NCI-H187 (cell line): ENCODE measurements at places on chromosomes 4 and X.

DNA sequence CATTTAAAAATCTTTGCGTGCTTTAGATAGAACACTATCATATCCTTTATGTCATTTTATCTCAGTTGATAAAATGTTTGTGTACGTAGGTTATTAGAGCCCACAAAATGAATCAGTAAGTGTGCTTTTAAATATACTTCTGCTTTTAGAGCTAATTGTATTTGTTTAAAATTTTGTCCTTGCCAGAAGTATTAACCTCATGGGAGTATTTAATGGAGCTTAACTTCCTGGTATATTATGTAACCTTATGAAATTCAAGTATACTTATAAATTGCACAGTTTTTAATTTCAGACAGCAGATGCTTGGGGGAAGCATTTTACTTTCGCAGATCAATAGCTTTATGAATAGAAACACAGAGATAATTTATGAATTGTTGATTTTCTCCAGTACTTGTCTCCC, 90.2 kb downstream of the DIPK2B start:
- no peak for DNase-seq

GRCh38 chr4:84258905-84259830, 239.9 kb downstream of the NKX6-1 start:
- no peak for DNase-seq

GRCh38 chr4:172619218-172619617, 549.4 kb upstream of the GALNT7 start:
- no peak for DNase-seq

DNA sequence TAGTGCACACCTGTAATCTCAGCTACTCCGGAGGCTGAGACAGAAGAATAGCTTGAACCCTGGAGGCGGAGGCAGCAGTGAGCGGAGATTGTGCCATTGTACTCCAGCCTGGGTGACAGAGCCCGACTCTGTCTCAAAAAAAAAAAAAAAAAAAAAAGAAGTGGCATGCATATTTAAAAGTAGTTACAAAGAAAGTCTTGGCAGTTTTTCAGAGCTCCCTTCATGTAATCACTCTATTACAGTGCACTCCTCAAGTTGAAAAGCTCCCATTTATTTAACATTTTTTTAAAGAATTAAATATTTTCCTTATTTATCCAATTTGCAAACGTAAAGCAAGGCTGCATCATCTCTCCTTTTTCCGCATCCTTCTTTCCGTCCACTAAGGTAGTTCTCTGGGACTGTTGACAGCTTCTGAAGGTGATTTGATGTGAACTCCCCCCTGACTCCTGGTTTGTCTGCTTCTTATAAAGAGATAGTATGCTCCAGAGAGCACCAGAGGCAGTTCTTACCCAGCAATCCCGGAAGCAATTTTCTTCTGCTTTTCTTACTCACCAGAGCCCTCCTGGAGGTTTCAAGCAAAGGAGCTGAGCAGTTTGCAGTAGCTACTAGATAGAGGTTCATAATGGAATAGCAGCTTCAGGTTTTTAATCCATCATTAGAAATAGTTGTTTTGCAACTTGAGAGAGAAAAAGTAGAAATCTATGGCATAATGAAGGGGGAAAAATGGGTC, 151.0 kb downstream of the PALLD start:
- DNase-seq, result no peak

GRCh38 chr4:118338981-118339765, 13.6 kb downstream of the PRSS12 start:
- no peak for DNase-seq

DNA sequence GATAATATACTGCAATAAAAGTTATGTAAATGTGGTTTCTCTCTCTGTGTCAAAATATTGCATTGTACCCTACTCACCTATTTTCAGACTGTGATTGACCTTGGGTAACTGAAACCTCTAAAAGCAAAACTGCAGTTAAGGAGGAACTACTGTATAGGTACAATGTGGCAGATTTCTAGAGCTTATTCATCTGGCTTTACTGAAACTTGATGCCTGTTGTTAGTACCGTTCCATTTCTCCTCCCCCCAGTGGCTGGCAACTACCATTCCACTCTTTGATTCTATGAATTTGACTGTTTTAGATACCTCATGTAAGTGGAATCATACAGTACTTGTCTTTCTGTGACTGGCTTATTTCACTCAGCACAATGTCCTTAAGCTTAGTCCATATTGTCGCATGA, 61.9 kb downstream of the HOPX start:
- DNase-seq, result no peak

GRCh38 chr4:54254116-54254914, 25.2 kb downstream of the PDGFRA start:
- no peak for DNase-seq

- no peak for DNase-seq
Measured at GRCh38 chrX:47586043-47586787, 4.0 kb downstream of the TIMP1 start.

- DNase-seq, result no peak
Measured at GRCh38 chr4:165986956-165987698, 114.1 kb downstream of the TLL1 start.

DNA sequence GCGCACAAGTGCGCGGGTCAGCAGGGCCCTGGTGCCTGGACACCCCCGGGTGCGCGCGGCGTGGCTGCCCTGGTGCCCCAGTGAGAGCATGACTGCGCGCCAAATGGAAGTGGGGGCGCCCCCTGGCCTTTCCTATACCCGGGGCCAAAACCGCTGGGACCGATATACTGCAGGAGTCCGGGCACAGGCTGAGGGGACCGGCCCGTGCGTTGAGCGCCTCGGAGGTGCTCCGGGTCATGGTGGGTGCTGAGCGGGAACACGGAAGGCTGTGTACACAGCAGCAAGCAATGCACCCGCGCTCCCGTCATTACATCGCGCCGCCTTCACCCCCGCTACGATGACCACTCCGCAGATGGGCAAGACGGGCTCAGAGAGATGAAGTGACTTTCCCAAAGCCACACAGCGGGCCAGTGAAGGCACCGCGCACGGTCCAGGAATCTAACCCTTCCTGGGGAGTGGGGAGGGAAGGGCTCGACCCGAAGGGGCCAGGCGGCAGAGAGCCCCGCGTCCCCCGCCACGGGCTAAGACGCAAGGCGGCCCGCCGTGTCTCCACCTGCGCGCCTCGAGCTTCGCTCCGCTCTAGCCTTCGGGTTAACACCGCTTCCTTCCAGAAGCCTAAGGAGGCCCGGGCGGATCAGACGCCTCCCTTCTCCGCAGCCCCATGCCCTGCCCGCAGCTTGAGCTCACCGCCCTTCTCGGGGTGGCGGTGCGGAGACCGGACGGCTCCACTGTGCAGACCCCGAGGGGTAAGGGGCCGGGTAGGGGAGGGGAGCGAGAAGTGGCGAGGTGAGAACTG, 11.3 kb downstream of the HMX1 start:
- DNase-seq, result no peak

GRCh38 chr4:76584241-76585152, 149.5 kb downstream of the SHROOM3 start:
- no peak for DNase-seq

GRCh38 chr4:48722509-48723446, 57.3 kb downstream of the FRYL start:
- DNase-seq, result no peak

- no peak for DNase-seq
Measured at GRCh38 chr4:122946142-122946541, 23.7 kb upstream of the NUDT6 start.

DNA sequence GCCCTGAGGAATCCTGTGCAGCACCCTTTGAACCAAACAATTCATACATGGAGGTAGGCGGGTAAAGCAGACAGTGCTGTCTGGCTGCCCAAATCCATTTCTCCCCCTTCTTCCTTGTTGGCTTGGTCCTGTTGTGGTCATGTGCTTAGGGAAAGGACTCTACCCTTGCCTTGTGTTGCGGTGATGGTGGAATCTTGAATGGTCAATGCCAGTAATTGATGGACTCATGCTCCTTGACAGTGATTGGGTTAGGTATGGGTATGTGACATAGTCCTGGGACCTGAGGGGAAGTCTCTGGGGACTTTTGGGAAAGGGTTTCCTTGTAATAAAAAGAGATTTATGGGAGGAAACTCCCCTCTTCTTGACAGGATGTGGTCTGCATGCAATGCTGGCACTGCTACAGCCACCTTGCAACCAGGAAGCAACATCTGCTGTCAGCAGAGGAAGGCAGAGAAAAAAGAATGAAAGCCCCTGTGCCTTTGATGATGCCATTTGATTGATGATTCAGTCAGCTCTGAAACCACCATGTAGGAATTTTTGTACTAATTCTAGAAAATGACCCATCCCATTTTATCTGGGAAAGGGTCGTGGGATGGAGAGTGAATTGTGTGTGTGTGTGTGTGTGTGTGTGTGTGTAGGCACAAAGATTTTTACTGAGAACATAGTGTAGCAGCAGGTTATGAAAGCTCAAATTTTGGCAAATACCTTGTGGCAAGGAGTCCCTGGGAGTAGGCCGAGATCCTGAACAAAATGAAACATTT, 30.0 kb upstream of the HUWE1 start:
- DNase-seq, result no peak

GRCh38 chr4:85600501-85600900, 125.6 kb downstream of the ARHGAP24 start:
- DNase-seq, result no peak

- DNase-seq, result no peak
Measured at GRCh38 chrX:41541386-41541785, 94.2 kb downstream of the NYX start.

DNA sequence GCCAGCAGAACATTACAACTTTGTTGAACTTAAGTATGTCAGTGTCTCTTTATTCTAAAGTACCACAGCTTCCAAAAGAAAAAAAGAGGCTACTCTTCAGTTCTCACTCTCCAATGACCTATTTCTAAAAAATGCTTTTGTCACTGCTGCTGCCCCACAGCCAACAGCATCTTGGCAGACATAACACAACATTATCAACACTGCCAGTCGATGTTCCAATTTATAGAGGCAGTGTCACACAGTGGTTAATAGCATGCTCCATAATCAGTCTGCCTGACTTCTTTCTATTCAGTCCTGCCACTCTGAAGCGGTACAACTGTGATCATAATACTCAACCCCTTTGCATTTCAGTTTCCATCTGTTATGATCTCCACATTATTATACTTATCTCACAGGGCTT, 69.2 kb downstream of the PLS3 start:
- no peak for DNase-seq

DNA sequence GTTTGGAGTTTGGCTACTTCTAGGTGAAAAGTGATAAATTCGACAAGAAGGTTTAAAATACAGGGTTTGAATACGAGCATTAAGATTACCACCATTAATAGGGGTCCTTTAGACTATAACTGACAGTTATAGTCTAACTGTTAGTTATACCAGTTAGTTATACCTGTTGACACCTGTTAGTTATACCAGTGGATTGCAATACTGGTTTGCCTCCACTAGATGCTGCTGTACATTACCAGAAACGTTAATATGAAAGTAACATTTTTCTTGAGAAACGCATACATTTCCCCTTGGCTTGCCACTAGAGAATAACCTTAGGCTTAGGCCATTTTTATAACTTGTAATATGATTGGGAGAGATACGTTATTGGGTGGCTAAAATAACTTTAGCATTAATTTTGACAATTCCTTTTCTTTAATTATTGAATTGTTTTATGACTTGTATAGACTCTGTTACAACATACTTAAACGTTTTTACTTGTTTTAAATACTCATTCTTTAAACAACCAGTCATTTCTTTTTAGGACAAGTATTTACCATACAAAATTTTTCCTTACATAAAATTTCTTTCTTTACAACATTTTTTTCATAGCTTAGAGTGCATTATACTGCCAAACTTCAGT, 911.2 kb downstream of the FSTL5 start:
- DNase-seq, result no peak

DNA sequence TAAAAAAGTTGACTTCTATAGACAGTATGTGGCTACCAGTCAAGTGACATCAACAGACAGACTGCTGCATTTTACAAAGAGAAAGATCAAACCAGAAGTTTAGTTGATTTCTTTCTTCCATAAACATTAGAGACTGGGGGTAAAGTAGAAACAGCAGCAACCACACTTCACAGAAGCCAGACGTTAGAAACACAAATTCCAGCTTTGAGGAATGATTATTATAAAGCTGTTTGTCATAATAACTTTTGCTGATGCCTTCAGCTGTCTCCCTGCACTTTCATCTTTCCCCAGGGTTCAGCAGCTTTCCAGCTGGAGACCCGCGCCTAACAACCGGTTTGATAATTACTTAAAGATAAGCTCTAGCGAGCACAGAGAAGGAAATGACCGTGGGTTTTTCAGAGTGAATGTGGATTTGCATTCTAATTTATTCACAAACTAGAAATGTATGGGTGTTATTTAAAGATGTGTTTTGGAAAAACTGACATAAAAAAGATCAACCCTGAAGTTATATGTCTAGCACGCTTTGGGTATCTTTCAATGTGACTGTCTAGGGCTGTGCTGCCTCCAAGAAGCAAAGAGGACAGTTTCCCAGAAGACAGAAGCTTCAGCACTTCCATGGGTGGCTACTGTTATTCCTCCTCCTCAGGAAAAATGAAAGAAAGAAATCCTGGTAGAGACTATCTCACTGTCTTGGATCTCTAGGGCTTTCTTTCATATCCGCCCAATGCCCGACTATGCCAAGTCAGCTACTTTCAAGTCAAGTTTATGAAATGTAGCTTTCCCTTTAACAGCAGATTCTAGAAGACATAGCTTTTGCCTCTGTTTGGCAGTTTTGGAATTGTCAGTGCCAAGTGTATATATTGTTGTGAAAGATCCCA, 15.0 kb upstream of the ENAM start:
- no peak for DNase-seq

GRCh38 chr4:154033921-154034320, 245.0 kb upstream of the SFRP2 start:
- no peak for DNase-seq

- DNase-seq, result no peak
Measured at GRCh38 chrX:144801786-144802185, 445.5 kb upstream of the SPANXN1 start.

DNA sequence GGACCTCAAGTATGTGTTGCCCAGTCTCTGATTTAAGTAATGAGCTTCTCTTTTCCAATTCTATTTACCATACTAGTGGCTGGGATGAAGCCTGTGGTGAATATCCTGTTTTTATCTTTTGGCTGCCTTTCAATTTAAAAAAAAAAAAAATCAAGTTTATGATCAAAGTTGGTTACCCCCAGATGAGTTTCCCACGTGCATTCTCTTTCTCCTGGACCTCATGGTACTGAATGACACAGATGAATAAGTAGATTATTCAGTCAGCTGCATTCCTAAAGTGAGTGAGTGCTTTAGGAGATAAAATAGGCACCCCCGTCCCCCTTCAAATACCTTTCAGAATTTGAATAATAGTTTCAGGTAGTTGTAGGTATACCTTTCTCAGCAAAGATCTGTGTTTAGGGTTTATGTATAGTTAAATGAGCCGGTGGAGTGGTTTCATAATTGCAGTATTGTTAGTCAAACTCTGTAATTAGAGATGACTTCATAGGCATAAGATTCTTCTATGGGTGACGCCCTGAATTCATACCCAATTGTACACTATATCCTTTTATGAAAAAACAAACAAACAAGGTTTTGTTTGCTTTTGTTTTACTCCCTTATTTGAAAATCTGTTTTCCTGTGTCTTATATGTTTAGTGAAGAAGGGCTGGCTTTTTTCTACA, 41.9 kb downstream of the PLS3 start:
- no peak for DNase-seq

DNA sequence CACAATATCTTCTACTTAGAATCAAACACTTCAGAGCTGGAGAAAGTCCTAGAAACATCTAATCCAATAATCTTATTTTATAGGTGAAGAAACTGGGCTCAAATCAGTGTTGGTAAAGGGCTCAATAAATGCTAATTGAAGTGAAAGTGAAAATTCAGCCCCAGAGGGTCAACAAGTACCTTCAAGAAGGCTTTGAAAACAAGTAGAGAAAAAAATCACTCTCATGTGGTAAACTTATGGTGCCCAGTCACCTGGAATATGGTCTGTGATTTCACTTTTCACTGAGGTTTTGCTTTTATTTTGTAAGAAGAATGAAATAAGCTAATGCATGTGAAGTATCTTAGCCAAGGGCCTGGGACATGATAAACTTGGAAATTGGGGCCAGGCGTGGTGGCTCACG, 29.1 kb upstream of the EIF4E start:
- DNase-seq, result no peak
